ENCODE measurements at places on chromosomes 6 and 20. TPM values are rescaled to one million over a fixed set of nuclear protein-coding genes. Genes with fewer than 3 reads are reported as not detected.

MCM9 gene
- 17.9 TPM for total RNA-seq

ALDH5A1 gene
- total RNA-seq: 9.6 TPM

MRAP2 gene
- total RNA-seq: 0.99 TPM

GABRR2 gene
- not detected for total RNA-seq

OPRL1 gene
- total RNA-seq: 0.91 TPM

TMC2 gene
- not detected for total RNA-seq

EBF4 gene
- total RNA-seq: 9.9 TPM

DNA sequence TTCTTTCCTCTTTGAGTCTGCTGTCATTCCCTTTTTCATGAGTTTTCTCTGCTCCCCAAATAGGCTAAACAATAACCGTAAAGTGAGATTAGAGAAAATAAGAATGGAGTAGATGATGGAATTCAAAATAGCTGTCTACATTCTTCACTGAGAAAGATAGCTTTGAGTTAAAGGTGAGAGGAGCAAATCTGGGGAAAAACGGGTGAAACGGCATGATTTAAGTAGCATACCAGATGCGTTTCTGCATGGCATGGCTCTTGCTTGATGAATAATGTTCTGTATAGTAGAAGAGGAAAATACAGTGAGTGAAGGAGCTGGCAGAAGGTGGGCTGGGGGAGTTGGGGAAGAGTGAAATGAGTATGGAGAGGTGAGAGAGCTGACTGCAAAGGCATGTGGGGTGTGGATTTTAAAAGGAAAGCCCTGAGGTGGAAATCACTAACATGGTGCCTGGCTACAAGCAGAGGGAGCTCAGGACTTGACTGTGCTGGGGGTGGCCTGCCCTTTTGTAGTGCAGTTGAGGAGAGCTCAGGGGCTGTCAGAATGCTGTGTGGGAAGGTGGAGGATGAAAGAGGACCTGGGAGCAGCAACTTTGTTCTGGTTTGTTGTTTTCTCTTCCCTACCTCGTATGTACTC is 8.8 kb downstream of the BICRAL start:
- H3K4me3 ChIP-seq: peak overlapping the region; percentile 12
- H3K36me3 ChIP-seq: peaks cover 4% of the 10 kb centered on the region
- H3K27me3 ChIP-seq: no peaks in the 10 kb centered on the region
- DNase-seq: no peak
- H3K4me1 ChIP-seq: peaks cover 14% of the 10 kb centered on the region

DNA sequence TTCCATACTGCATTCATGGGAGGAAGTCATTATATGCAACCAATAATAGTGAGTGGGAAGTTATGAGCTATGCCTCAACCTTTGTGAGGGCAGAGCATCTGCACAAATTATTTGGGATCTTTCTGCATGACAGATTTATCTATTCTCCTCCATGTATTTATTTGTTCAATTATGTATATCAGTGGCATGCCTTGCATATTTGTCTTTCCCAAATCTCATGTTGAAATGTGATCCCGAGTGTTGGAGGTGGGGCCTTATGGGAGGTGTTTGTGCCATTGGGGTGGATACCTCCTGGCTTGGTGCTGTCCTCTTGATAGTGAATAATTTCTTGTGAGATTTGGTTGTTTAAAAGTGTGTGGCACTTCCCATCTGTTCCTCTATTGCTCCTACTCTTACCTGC is 1246.0 kb upstream of the CITED2 start:
- no peaks in the 10 kb centered on the region for H3K36me3 ChIP-seq
- no peak overlapping the region for H3K27ac ChIP-seq
- DNase-seq: no peak
- no peak overlapping the region for H3K4me3 ChIP-seq
- no peaks in the 10 kb centered on the region for H3K27me3 ChIP-seq
- no peaks in the 10 kb centered on the region for H3K4me1 ChIP-seq

DNA sequence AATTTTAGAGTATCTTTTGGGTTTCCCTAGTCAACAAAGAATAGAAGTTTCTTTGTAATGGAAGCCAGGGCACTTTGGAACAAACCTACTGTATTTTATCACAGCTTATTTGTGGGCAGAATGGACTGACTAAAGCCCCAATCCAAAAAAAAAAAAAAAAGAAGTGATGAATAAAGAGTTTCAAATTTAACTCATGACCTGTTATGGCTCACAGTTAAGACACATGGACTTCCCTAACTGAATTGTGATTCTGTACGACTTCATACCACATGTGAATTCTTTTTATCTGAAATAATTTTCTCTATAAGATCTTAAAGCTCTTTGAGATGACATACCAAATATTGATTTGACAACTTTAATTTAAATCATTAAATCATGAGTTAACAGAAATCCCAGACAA is 77.2 kb downstream of the FILIP1 start:
- H3K27ac ChIP-seq: no peak overlapping the region
- no peak overlapping the region for H3K4me3 ChIP-seq
- no peaks in the 10 kb centered on the region for H3K4me1 ChIP-seq

- no peak for DNase-seq
- peak overlapping the region; percentile 79 for H3K27ac ChIP-seq
- peaks cover 8% of the 10 kb centered on the region for H3K4me1 ChIP-seq
- no peaks in the 10 kb centered on the region for H3K27me3 ChIP-seq
- peak overlapping the region; percentile 24 for H3K4me3 ChIP-seq
- H3K36me3 ChIP-seq: no peaks in the 10 kb centered on the region
These were observed 191.8 kb upstream of the RREB1 start for GRCh38 chr6:6915813-6916547.

- H3K4me3 ChIP-seq: no peak overlapping the region
- H3K36me3 ChIP-seq: no peaks in the 10 kb centered on the region
- no peaks in the 10 kb centered on the region for H3K4me1 ChIP-seq
- no peak for DNase-seq
These were observed 31.8 kb downstream of the GLP1R start for GRCh38 chr6:39080246-39080875.

DNA sequence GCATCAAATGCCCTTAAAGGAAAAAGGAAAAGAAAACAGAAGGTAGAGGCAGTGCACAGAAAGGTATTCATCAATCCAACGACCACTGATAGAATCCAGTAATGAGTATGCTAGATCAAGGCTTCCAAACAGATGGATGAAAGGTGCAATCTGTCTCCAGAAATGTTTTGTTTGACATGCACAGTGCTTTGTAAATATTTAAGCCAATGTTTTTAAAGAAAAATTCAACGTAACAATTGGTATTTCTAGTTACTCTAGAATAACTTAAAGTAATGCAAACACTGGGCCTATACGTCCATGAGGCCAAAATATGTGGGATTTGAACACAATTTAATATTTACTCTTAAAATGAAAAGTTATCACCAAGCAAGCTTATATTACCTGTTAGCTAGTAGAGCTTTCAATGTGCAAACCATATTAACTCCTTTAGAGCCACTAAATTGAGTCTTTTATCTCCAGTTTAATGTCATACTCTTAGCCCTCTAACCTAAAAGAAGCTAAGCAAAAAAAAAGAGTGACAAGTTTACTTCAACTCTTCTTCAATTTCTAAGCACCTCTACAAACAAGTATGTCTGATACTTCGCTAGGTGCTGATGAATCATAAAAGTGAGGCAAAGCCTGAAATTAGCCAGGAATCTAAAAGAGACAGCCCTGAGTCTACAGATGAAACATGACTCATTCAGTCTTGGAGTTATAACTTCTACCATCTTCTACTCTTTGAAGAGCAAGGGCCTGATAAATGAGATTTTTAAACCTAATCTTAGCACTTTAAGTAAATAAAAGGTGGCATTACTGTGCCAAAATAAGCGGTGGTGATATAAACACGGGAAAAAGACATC is 169.8 kb downstream of the PTPRK start:
- no peak for DNase-seq
- H3K4me3 ChIP-seq: no peak overlapping the region
- no peaks in the 10 kb centered on the region for H3K27me3 ChIP-seq
- no peaks in the 10 kb centered on the region for H3K4me1 ChIP-seq

- H3K36me3 ChIP-seq: no peaks in the 10 kb centered on the region
- H3K4me1 ChIP-seq: peaks cover 12% of the 10 kb centered on the region
- H3K27me3 ChIP-seq: no peaks in the 10 kb centered on the region
- no peak overlapping the region for H3K27ac ChIP-seq
These were observed 613.2 kb upstream of the NOX3 start for GRCh38 chr6:156068881-156069280.

DNA sequence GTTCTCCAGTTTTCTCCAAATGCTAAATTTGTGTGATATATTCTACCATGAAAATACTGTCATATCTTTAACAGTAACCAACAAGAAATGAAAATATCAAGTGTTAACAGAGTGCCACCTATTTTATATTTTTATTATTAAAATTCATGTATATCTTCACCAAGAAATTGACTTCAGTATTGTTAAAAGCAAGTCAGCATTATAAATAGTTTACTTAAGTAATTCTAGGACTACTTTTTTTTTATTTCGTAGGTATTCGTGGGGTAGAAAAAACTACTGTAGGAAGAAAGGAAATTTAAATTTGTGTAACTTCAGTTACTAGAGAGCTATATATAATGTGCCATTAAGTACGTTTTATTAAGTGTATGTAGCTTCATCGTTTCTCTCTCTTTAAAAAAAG is 6.3 kb upstream of the MAN1A1 start:
- H3K4me3 ChIP-seq: no peak overlapping the region
- H3K27ac ChIP-seq: no peak overlapping the region
- H3K27me3 ChIP-seq: no peaks in the 10 kb centered on the region
- no peak for DNase-seq
- H3K36me3 ChIP-seq: no peaks in the 10 kb centered on the region

- no peaks in the 10 kb centered on the region for H3K36me3 ChIP-seq
- H3K27me3 ChIP-seq: no peaks in the 10 kb centered on the region
- peak overlapping the region; percentile 95 for H3K27ac ChIP-seq
- H3K4me1 ChIP-seq: peaks cover 6% of the 10 kb centered on the region
These were observed 400 bp upstream of the SMAP1 start for GRCh38 chr6:70667256-70667710.

GRCh38 chr6:134663800-134664535 is 285.9 kb downstream of the ALDH8A1 start:
- no peak for DNase-seq
- H3K4me3 ChIP-seq: no peak overlapping the region
- no peaks in the 10 kb centered on the region for H3K4me1 ChIP-seq
- no peak overlapping the region for H3K27ac ChIP-seq
- no peaks in the 10 kb centered on the region for H3K27me3 ChIP-seq

DNA sequence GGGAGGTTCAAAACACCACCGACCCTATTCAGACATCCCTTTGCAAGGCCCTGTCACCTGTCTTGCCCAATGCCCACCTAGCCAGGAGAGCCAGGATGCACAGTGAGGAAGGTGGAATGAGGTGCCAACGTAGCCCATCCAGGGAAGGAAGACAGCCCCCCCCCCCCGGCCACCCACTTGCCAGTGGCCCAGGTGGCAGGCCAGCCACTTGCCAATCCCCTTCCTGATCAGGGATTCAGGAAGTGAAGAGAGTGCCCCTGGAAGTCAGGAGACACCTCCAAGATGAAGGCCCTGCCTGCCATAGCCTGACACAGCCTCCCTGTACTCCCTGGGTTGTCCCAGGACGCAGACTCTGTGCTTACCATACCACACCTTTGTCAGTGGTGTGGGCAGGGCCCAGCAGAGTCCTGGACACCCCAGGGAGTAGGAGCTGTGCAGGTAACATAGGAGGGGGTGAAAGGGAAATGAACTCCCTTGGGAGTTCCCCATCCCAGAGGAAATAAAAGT is 54.7 kb downstream of the MRPL14 start:
- H3K27me3 ChIP-seq: no peaks in the 10 kb centered on the region

DNA sequence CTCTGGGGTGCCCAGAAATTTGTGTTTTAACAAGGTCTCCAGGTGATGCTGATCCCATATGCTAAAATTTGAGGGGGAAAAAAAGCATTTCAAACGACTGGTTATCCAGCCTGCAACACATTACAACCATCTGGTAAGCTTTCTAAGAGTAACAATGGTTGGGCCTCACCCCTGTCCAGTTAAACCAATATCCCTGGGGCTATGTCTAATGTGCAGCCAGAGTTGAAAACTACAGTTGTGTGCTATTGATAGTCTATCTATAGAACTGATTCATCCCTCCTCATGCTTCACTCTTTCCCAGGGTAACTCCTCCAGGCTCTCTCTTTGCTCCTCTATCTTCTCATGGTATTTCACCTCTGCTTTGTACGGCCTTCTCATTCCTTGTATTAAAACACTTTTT is 458.3 kb downstream of the MMUT start:
- peaks cover 16% of the 10 kb centered on the region for H3K4me1 ChIP-seq
- no peaks in the 10 kb centered on the region for H3K36me3 ChIP-seq
- no peak for DNase-seq
- no peak overlapping the region for H3K4me3 ChIP-seq
- no peaks in the 10 kb centered on the region for H3K27me3 ChIP-seq

DNA sequence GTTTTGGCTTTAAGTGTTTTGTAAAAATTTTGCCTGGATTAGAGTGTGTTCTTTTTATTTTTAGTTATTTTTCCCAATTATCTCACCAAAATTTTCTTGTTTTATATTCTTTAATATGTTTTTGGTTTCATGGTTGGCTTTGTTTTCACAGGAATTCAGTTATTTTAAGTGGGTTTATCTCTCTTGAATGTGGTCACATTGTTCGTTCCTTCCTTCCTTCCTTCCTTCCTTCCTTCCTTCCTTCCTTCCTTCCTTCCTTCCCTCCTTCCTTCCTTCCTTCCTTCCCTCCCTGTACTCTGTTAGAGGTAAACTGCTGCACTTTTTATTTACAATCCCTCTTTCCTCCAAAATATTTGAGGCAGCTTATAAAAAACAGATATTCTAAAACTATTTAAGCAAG is 672.9 kb upstream of the CITED2 start:
- no peaks in the 10 kb centered on the region for H3K27me3 ChIP-seq
- no peak overlapping the region for H3K27ac ChIP-seq
- H3K36me3 ChIP-seq: no peaks in the 10 kb centered on the region
- no peak for DNase-seq
- H3K4me3 ChIP-seq: no peak overlapping the region

GRCh38 chr20:37777988-37778659 is 84.3 kb downstream of the CTNNBL1 start:
- H3K4me3 ChIP-seq: no peak overlapping the region
- H3K27me3 ChIP-seq: no peaks in the 10 kb centered on the region
- no peak overlapping the region for H3K27ac ChIP-seq
- no peaks in the 10 kb centered on the region for H3K4me1 ChIP-seq

DNA sequence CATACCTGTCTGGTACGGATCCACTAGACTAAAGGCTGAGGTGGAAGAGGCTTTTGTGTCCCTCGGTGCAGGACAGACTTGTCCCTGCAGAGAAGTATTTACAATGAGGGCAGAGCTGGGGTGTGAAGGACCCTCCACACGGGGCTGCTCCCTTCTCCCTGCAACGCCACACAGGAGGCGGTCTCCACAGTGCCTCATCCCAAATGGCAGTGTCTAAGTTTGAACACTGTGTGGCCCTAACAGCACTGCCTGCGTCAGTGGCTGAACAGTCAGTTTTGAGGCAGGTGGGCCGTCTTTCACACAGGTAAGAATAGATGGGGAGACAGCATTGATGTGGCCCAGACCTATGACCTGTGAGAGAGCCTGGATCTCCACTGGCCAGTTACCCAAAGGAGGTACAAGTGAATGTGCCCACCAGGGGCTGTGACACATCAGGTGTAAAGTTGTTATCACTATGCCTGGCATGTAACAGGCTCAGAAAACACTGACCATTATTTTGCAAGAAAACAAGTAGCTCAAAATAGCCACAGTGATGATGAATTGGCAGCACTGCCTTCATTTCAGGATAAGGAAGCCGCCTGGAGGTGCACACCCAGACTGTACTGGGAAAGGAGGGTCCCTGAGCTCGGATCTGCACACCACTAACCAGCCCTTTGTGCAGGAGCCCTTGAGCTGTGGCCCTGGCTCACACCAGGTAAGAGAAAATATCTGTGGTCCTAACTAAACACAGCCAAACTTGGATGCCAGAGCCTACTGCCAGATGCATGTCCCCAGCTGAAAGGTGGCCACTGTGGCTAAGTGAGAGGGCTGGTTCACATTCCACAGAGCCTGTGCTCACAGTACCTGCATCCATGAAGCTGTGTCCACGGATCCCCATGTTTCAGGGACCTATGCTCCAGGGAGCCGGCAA is 246.7 kb downstream of the DLL1 start:
- H3K27ac ChIP-seq: no peak overlapping the region
- no peak overlapping the region for H3K4me3 ChIP-seq
- peaks cover 6% of the 10 kb centered on the region for H3K4me1 ChIP-seq
